HT-29 (cell line): ENCODE measurements at places on chromosomes 6 and 20. TPM values are rescaled to one million over a fixed set of nuclear protein-coding genes. Genes with fewer than 3 reads are reported as not detected.

DNA sequence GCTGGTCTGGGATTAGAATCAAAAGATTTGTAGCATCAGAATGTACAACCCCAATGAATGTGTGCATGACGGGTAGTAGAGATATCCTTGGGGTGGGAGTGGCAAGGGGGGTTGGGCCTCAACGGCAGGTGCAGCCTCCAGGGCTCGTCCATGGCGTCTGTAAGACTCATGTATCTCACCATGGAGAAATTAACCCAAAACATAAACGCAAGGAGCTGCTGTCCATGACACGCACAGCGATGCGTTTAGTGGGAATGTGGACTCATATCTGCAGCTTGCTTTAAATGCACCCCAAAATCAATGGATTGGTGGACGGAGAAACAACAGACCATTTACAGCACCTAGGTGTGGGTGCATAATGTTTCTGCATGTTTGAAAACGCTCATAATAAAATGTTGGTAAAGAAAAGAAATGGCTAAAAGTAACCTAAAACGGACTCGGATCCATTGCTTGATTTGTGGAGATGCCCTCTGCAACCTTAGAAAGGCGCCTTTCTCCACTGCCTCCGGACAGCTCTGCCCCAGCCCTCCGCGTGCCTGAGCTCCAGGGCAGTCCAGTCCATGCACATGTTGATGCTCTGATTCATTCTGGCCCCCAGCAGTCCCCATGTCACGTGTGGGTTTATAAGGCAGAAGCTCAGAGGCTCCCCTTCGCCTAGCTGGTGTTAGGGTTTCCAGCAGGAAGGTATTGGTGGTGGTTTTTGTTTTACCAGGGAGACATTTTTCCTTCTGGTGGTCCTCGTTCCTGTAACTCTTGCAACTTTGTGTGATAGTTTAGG is 24.5 kb downstream of the PYGB start:
- no peak for DNase-seq

- no peak for DNase-seq
Observed at GRCh38 chr20:8876366-8876765, 192.5 kb upstream of the PLCB4 start.

DNA sequence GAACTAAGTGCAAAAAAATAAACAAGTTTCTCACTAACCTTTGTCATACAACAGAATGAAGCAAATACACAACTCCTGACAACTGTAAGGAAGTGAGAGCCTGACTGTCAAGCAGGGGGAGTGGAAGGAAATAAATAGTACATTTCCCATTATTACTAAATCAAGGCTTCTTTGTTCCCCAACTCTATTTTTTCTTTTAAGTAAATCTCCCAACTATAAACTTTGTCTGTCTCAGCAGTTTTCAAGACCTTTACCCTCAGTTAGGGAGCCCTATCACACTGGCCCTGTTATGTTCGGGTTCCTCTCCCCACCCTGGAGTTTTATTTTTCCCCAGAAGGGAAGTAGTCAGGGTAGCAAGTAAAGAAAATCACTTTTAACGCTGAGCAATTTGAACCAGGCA is 24.1 kb upstream of the IPCEF1 start:
- DNase-seq: no peak

DNA sequence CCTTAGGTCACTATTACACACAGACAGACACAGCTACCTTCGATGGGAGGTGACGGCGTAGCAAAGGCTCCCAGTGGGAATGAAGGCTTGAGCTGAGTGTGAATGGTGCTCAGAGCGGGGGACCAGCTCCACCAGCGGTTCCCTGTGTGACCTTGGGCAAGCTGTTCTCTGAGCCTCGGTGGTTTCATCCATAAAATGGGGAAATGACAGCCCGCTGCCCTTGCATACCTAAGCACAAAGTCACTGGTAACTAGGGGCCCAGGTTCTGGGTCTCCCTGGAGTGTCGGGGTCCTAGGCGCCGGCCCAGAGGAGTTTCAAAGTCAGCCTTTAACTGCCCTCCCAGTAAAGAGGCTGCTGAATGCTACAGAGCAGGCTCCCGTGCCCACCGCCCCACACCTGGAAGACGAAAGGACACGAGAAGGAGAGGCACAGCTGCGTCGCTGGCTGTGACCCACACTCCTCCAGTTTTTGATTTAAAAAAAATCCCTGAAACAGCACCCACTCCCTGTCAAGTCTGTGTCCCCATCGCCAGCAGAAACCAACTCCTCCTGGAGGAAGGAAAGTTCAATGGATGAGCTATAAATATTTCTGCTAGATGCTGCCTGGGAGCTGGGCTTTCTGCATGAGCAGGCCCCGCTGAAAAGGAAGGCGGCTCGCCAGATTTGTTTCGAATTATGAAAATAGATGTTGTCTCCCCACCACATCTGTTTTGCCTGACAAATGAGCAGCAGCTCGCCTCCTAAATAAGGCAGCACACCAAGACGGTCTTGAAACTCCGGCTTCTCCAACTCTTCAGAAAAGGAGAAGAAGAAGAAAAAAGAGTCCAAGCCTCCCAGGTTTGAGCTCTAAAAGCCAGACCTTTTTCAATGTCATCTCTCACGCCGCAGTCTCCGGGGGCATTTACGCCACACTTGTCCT is 27.4 kb downstream of the PMEPA1 start:
- no peak for DNase-seq

GRCh38 chr6:958488-958887 is 265.5 kb upstream of the EXOC2 start:
- DNase-seq: no peak

DNA sequence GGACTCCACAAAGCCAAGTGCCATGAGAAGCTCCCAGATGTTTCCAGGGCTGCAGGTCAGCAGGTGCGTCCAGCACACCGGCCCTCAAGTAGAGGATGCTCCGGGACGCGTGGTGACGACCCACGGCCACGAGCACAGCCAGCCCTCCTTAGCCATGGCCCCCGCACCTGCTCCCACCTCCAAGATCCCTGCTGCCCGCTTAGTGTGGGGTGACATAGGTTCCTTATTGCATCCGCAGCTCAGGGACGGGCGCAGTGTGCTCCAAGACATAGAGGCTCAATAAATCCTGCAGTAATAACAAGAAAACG is 138.1 kb upstream of the RPS6KA2 start:
- no peak for DNase-seq

The MRPS18B gene
- total RNA-seq: 55.4 and 66.8 TPM in 2 replicates

The VSX1 gene
- not detected in 2 replicates for total RNA-seq
